ENCODE measurements at places on chromosomes 7 and 10.
A peak's percentile ranks its signal among the peaks of the same experiment; 100 is the strongest.

GRCh38 chr7:121372376-121373010 is 23.6 kb downstream of the FAM3C start:
- no peak for DNase-seq

GRCh38 chr10:65570143-65571010 is 1355.5 kb upstream of the LRRTM3 start:
- DNase-seq: no peak

- DNase-seq: no peak
Observed at GRCh38 chr10:6213257-6213905, 10.6 kb downstream of the PFKFB3 start.

DNA sequence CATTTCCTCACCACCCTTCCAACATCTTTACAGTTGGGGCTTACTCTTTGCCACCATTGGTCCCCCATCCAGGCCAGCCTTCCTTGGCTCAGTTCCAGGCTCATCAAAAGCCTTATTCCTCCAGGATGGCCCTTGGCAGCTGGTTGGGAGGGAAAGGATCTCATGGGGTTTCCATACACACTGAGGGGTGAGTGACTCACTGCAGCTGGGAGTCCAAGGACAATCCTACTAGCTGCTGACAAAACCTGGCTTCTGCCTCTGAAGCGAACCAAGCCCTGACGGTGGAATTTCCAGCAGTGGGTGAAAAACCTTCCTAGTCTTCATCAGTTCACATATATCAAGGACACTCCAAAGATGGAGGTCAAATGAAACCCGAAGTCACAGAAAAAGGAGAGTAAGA is 22.9 kb downstream of the CRHR2 start:
- DNase-seq: no peak

- no peak for DNase-seq
Observed at GRCh38 chr7:150848561-150849115, 3.7 kb upstream of the AOC1 start.

GRCh38 chr7:113267885-113268284 is 149.5 kb upstream of the SMIM30 start:
- DNase-seq: no peak

DNA sequence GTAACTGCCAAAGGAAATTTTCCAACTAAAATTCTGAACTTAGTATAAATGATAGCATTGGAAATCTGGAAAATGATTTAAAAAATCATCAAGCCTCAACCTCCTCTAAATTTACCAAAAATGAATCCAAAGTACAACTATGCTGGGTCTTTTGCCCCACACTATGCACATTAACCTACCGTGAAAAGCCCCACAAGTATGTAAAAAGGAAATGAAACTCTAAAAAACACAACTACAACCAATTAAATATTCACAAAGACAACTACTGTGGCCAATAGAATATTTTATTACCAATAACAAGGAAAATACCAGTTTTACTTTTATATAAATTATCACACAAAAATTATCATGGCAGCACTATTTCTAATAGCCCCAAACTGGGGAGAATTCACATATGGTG is 19.3 kb downstream of the EIF3A start:
- no peak for DNase-seq

GRCh38 chr10:5551531-5552375 is 27.0 kb downstream of the CALML3 start:
- no peak for DNase-seq

DNA sequence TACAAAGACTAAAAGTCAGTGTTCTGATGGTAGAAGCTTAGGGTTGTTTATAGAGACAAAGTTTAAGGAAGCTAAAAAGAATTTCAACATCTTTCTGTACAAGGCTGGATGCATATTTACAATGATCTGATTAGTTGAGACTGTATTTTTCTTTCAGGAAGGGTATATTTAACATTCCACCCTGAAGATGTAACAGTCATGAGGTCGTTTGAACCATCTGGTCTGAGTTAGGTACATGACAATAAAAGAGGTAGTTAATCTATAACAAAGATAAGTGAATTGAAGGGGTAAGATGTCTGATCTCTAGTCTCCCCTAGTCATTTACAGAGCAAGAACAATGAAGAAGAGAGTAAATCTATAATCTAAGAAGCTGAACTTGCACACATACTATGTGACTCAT is 821.2 kb downstream of the CNTNAP2 start:
- no peak for DNase-seq

GRCh38 chr7:157392256-157393037 is 55.6 kb downstream of the DNAJB6 start:
- no peak for DNase-seq

- DNase-seq: no peak
Observed at GRCh38 chr7:84837405-84837804, 349.5 kb downstream of the SEMA3D start.

DNA sequence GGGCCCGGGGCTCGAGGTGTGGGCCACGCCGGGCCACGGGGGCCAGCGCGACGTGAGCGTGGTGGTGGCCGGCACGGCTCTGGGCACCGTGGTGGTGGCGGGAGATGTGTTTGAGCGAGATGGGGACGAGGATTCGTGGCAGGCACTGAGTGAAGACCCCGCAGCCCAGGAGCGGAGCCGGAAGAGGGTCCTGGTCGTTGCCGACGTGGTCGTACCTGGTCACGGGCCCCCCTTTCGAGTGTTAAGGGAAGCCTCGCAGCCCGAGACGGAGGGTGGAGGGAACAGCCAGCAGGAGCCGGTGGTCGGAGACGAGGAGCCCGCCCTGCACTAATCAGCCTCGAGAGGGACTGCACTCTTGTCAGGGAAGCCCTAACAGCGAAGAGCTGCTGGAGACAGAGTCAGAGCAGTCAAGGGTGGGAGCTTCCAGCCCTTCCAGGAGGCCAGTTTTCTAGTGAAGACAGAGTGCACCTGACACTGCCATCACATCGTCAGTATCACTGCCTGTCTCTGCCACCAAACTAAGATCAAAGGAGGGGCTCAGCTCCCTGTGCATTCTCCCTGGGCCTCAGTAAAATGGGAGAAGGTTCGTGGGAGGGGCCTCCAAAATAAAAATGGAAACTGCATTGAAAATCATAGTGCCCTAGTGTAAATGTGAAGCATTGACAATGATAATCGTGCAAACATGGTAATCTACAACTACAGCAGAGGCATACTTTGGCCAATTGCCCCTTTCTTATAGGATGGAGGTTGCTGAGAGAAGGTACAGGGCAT is 1.3 kb downstream of the MBLAC1 start:
- DNase-seq: peak; percentile 10

- no peak for DNase-seq
Observed at GRCh38 chr10:43174969-43175368, 36.7 kb downstream of the CSGALNACT2 start.

Measured in effector memory CD8-positive, alpha-beta T cell (primary cell).